ENCODE measurements at places on chromosomes 2 and 18.

DNA sequence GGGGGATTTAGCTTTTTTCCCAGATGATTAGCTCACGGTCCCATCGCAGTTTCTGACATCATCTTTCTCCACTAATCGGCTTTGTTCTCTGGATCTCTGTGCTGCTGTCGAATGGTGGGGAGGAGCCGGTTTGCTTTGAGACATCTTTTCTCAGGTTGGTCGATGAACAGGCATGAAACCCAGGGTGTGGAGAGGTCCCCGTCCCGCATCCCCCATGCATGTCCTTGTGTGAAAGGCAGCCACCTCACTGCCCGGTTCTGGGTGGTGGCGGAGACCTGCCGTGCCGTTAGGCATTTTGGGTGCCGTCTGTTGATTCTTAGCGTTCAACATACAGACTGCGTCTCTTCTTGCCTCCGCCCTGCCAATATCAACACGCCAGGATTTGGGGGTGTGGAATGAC, 57.8 kb downstream of the CTDP1 start:
- no peak for DNase-seq

GRCh38 chr18:48360376-48361021, 48.7 kb downstream of the ZBTB7C start:
- no peak for DNase-seq

DNA sequence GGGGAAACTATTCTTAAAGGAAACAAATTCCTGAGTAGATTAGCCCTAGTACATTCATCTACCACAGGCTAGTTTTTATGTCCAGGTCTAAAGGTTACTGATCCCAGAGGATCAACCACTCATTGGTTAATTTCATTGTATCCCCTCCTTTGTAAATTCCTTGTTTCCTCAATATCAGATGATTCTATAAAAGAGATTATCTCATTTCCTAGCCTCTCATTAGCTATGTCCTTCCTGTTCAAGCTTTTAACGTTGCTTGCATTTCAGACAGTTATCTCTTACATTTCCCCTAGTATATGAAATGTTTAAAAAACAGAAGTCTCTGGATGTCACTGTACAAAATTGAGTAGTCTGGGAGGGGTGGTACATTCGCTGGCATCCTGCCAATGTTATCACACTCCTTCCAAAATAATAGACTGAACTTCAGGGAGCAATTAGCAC, 24.2 kb upstream of the ARMC9 start:
- no peak for DNase-seq

DNA sequence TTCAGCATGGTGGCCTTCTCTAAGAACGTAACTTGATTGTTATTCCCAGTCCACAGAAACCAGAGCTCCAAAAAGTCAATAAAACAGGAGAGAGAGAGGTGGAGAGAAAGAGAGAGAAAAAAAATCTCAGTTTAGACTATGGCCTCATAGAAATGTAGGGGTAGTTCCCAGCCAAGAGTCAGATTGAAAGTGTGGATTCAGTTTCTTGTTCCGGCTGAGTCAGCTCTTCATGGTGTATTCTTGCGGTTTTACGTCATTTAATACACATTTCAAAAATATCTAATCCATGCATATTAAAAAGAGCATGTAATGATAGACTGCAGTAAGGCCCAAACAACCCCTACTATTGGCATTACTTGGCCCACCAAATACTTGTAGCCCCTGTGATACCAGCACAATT, 303.9 kb downstream of the ETAA1 start:
- DNase-seq = no peak

GRCh38 chr2:20823917-20824316, 1.0 kb upstream of the LDAH start:
- DNase-seq = no peak

DNA sequence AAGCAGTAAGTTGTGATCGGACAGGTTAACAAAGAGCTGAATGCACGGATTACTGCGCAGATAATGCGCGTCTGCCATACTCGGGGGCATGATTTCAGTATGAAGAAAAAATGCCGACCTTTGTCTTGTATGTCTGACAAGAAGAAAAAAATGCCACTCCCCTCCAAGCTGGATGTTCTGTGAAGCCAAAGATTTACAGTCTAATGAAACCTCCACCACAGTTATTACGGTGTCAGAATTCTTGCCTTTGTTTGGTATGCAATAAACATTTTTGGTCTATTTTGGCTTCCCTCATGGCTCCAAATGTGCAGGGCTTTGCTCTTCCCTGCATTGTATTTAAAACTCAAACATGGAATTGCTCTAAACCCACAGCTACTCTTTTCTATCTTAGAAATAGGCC, 72.2 kb upstream of the THUMPD2 start:
- DNase-seq = no peak

DNA sequence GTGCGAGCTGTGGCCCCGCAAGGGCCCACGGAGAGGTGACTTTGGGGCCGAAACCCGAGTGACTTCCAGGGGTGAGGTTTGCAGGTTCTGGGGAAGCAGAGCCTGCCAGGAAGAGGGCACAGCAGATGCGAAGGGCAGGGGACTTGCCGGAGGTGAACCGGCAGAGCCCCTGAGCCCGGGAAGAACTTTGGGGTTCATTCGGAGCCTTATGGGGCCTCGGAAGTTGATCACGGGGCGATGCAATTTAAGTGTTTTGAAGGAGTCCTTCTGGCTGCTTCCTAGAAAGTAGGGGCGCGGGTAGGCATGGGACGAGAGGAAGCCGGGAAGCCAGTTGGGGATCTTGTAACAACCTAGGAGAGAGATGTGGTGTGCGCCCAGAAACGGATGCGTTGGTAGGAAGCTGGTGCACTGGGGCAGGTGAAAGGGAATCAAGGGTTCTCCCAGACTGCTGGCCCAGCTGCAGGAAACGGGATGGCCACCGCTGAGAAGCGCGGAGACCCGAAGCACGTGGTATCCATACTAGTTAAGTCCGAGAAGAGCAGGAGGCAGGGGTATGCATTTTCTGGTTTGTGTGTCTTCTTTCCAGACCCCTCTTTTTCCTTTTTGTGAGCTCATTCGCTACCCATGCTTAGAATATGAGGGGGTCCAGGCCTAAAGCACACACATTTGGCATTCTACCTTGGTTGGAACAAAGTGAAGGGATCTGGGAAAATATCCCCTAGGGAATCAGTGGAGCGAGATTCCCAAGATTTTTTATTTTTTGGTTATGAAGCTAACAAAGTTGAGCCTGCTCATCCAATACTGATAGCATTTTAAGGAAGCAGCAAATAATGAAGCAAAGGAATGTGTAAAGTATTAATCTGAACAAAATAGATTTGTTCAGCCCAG, 758 bp downstream of the SCLY start:
- no peak for DNase-seq

- no peak for DNase-seq
Observed at GRCh38 chr18:69900941-69901340, 46.7 kb downstream of the CD226 start.

DNA sequence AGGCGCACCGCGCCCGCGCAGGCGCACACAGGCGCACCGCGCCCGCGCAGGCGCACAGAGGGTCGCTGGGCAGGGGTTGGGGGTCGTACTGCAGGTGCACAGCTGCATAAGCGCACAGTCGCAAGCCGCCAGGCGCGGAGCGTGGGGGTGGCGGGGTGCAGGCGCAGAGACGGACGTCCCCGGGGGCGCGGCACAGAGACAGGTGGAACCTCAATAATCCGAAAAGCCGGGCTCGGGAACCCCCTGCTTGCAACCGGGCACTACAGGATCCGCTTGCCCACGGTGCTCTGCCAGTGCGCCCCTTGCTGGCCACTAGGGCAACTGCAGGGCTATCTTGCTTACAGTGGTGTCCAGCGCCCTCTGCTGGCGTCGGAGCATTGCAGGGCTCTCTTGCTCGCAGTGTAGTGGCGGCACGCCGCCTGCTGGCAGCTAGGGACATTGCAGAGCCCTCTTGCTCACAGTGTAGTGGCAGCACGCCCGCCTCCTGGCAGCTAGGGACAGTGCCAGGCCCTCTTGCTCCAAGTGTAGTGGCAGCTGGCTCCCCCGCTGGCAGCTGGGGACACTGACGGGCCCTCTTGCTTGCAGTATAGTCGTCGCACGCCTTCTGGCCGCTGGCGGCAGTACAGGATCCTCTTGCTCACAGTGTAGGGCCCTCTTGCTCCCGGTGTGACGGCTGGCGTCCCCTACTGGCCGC, 34.9 kb downstream of the FAM110C start:
- peak; percentile 15 for DNase-seq

DNA sequence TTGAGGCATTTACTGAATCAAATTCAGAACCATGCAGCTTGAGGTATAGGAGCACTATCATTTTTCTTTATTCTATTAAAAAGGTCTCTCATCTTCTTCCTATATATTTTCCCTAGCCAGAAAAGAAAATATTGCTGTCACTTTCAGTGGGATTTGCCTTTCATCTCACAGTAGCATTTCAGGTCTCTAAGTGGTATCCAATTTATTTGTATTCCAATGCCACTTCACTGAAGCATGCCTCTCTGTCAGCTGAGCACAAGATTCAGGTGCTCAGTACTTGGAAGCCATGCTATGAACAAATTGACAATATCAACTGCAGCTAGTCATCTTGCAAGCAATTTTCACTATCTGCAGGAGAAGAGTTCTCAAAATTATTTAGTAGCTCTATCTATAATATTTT, 457.2 kb upstream of the SLC39A10 start:
- DNase-seq = no peak

- no peak for DNase-seq
Observed at GRCh38 chr2:45342-46130, 769 bp downstream of the FAM110C start.

- no peak for DNase-seq
Observed at GRCh38 chr2:100394111-100394641, 23.3 kb downstream of the CHST10 start.
